Coronary artery (tissue), 2 donors: ENCODE measurements at places on chromosomes 2 and 18.
A peak's percentile ranks its signal among the peaks of the same experiment; 100 is the strongest.

DNA sequence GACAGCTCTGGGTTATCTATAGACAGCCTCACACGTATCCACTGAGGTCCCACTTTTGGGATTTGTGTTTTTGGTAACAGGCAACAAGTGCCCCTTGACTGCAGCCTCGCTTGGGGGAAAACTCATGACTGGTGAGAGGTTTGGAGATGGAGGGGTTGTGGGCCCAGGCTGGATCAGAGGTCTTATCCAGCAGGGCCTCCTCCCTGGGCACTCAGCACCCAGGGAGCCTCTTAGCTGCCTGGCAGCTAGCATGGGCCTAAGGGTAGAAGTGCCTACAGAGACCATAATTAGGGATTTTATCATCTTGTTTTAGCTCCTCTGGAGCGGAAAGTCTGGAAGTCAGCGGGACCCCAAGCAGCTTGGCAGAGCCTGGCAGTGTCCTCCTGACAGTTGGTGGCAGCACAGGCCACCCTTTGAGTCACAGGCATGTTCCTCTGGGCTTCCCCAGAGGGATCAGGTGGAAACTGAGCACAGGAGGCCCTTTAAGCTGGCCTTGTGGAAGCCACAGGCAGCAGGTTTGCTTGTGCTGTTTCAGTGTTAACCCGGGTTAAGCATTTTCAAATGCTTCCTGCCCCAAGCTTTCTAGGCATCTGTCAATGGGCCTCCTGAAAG is 143.1 kb downstream of the KCTD1 start:
- no peak for DNase-seq

GRCh38 chr2:71945603-71945959 is 202.1 kb downstream of the CYP26B1 start:
- DNase-seq: peak; percentile 46

DNA sequence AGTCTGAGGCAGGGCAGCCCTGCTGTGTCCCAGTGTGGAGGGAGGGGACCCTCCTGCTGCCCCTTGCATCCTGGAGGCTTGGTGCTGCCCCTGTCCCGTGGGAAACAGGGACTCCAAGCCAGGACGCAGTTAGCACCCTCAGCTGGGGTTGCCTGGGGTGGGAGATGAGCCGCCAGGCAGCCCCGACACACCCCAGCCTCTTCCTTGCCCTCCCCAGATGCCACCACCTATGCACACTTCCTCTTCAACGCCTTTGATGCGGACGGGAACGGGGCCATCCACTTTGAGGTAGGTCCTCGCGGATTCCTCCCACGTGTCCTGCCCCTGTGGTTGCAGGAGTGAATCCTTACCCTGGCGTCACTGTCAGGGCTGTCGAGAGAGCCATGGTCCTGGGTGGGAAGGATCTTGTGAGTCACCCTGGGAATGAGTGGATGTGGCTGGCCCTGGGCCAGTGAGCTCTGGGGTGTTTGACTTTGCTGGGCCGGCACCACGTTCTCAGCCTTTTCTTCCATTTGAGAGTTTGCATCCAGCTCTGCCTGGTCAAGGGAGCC is 27.5 kb upstream of the FAHD2A start:
- no peak for DNase-seq

GRCh38 chr2:226705965-226706364 is 93.7 kb downstream of the IRS1 start:
- no peak for DNase-seq
